ENCODE measurements at places on chromosomes 4 and X. TPM values are rescaled to one million over a fixed set of nuclear protein-coding genes. Genes with fewer than 3 reads are reported as not detected.

PCDH19 gene
- 0.71 TPM for total RNA-seq

SLC9B2 gene
- 10.3 TPM for total RNA-seq

NXF2 gene
- not detected for total RNA-seq

MAGEE1 gene
- 2.5 TPM for total RNA-seq

CFAP99 gene
- not detected for total RNA-seq

GIMD1 gene
- total RNA-seq: not detected

RTL5 gene
- total RNA-seq: 4.3 TPM

DNA sequence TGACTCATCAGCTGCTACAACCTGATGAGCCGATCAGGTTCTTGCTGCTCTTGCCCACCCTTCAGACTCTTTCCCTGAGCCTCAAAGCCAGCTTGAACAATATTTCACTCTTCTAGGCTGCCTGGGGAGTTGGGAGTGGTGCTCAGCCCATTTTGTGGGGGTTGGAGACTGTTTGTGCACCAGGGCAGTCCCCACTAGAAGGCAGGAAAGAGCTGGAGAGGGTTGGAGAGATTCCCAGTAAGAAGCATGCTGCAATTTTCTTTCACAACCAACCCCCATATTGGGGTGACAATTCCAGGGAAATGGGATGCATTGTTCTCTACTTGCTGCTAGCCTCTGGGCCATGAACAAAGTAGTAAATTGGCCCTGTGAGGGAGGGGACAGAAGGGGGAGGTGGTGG is 44.1 kb downstream of the SLC16A2 start:
- no peaks in the 10 kb centered on the region for H3K27me3 ChIP-seq
- no peaks in the 10 kb centered on the region for H3K36me3 ChIP-seq
- no peaks in the 10 kb centered on the region for H3K4me1 ChIP-seq
- DNase-seq: no peak
- H3K27ac ChIP-seq: no peak overlapping the region

- no peaks in the 10 kb centered on the region for H3K4me1 ChIP-seq
- no peak overlapping the region for H3K27ac ChIP-seq
- no peak for DNase-seq
- H3K36me3 ChIP-seq: no peaks in the 10 kb centered on the region
Measured at GRCh38 chr4:186979961-186980745, 256.5 kb upstream of the FAT1 start.

- no peaks in the 10 kb centered on the region for H3K27me3 ChIP-seq
- DNase-seq: no peak
- H3K4me3 ChIP-seq: no peak overlapping the region
- no peak overlapping the region for H3K27ac ChIP-seq
- no peaks in the 10 kb centered on the region for H3K36me3 ChIP-seq
Measured at GRCh38 chr4:176034499-176034898, 31.1 kb upstream of the WDR17 start.

DNA sequence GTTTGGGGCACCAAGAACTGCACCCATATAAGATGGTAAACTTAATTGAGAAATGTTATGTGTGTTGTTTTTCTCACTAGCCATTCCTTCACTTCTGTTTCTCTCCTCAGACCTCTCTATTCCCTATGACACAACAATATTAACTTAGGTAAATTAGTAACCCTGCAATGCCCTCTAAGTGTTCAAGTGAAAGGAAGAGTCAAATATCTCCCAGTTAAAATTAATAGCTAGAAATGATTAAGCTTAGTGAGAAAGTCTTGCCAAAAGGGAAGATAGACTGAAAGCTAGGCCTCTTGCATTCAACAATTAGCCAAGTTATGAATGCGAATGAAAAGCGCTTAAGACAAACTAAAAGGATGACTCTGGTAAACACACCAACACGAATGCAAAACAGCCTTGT is 132.9 kb upstream of the KLF8 start:
- DNase-seq: no peak
- no peaks in the 10 kb centered on the region for H3K36me3 ChIP-seq
- no peaks in the 10 kb centered on the region for H3K4me1 ChIP-seq
- H3K27me3 ChIP-seq: no peaks in the 10 kb centered on the region
- no peak overlapping the region for H3K27ac ChIP-seq

- peaks cover 13% of the 10 kb centered on the region for H3K4me1 ChIP-seq
- DNase-seq: no peak
- peaks cover 7% of the 10 kb centered on the region for H3K36me3 ChIP-seq
- H3K27ac ChIP-seq: no peak overlapping the region
- H3K27me3 ChIP-seq: no peaks in the 10 kb centered on the region
Measured at GRCh38 chr4:20592663-20593062, 107.6 kb upstream of the PACRGL start.

GRCh38 chrX:16087076-16087475 is 36.3 kb upstream of the GRPR start:
- H3K36me3 ChIP-seq: no peaks in the 10 kb centered on the region
- no peaks in the 10 kb centered on the region for H3K27me3 ChIP-seq
- H3K4me1 ChIP-seq: no peaks in the 10 kb centered on the region
- no peak for DNase-seq
- no peak overlapping the region for H3K4me3 ChIP-seq
- no peak overlapping the region for H3K27ac ChIP-seq

- no peak overlapping the region for H3K27ac ChIP-seq
- H3K36me3 ChIP-seq: no peaks in the 10 kb centered on the region
- no peak for DNase-seq
- H3K4me1 ChIP-seq: peaks cover 28% of the 10 kb centered on the region
Measured at GRCh38 chr4:113645771-113646441, 115.6 kb downstream of the CAMK2D start.

DNA sequence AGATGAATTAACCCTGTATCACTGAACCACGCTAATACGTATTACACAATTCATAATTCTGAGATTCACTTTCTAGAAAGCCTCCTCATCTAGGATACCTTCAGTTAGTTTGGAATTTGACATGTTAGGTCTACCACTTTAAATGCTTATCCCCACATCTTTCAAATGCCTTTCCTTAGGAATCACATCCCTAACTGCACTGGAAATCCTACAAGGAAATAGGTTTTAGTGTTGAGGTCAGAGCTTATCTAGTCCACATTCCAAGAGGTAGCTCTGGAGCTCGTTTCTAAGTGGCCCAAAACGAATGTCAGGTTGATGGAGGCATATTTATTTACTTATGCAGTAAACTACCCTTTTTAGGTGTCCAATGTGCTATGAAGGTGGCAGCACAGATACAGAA is 18.0 kb downstream of the PDHA1 start:
- H3K4me3 ChIP-seq: no peak overlapping the region
- no peaks in the 10 kb centered on the region for H3K27me3 ChIP-seq
- no peak overlapping the region for H3K27ac ChIP-seq
- H3K4me1 ChIP-seq: no peaks in the 10 kb centered on the region
- no peak for DNase-seq

- H3K27me3 ChIP-seq: no peaks in the 10 kb centered on the region
- DNase-seq: peak; percentile 43
- no peaks in the 10 kb centered on the region for H3K36me3 ChIP-seq
- H3K27ac ChIP-seq: no peak overlapping the region
- H3K4me3 ChIP-seq: no peak overlapping the region
Measured at GRCh38 chrX:288561-288991, 7.4 kb downstream of the PLCXD1 start.

DNA sequence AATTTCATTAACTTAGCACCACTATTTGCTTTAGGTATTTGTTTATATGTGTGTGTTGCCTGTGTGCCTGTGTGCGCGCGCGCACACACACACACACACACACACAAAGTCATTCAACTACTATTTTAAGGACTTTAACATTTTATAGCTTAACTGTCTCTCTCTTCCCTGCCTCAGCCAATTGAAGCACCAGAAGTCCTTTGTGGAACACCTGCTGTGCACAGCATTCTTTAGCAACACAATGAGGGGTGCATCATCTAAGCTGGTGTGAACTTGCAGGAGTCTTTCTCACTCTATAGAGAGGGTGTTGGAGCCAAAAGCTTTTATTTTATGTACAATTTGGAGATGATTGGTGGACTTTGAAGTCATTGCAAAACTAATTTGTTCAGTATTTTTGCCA is 31.3 kb downstream of the SLIT2 start:
- H3K4me1 ChIP-seq: peaks cover 7% of the 10 kb centered on the region
- no peak overlapping the region for H3K4me3 ChIP-seq
- DNase-seq: no peak
- no peaks in the 10 kb centered on the region for H3K36me3 ChIP-seq

DNA sequence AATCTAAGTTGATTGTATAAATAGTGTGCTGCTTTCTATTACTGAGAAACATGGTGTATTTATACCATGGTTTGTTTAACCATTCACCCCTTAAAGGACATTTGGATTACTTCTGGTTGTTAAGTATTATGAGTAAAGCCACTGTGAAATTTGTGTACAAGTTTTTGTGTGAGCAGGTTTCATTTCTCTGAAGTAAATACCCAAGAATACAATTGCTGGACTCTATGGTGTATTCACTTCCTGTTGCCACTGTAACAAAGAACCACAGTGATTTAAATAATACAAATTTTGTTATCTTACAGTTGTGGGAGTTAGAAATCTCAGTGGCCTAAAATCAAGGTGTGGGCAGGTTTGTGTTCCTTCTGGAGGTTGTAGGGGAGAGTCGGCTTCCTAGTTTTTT is 869.6 kb downstream of the CCSER1 start:
- no peaks in the 10 kb centered on the region for H3K4me1 ChIP-seq
- H3K4me3 ChIP-seq: no peak overlapping the region
- no peaks in the 10 kb centered on the region for H3K36me3 ChIP-seq
- H3K27ac ChIP-seq: no peak overlapping the region

DNA sequence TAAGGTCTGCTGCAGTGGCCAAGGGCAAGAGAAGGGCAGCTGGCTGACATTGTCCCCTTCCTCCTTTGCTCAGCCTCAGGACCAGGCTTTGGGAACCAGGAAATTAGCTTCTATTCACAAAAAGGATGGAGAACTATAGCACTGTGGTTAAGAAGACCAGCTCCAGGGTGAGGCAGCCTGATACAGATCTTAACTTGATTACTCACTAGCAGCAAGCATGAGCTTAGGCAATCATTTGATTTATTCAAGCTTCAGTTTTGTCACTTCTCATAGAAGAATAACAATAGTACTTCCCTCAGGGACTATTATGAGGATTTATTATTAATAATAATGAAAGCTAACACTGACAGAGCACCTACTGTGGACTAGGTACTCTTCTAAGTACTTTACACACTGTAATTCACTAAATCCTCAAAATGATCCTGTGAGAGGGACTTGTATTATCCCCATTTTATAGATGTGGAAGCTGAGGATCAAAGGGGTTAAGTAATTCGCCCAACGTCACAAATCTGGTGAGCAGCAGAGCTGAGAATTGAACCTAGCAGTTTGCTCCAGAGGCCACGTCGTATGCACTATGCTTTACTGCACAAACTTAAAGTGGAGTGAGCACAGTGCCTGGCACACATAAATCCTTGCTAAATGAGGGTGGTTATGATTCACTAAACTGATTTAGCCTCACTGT is 130.4 kb upstream of the PAK3 start:
- H3K27ac ChIP-seq: no peak overlapping the region

DNA sequence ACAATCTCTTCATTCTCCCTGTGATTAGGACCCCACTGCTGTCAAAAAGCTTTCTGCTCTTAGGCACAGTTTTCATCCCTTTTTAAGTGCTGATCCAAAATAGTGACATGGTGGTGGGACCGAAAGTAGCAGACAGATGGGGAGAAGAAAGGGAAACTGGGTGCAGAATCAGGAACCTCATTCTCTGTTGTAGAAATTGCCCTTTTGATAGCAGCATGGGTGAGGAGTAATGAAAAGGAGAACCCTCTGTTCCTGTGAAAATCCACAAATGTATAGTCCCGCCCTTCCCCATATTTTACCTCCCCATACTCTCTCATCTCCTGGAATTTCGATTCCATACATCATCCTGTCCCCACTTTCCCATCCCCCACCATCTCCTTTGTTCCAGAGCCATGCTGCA is 126.5 kb downstream of the STIM2 start:
- H3K27me3 ChIP-seq: no peaks in the 10 kb centered on the region
- no peak overlapping the region for H3K4me3 ChIP-seq
- H3K36me3 ChIP-seq: no peaks in the 10 kb centered on the region
- H3K27ac ChIP-seq: no peak overlapping the region
- H3K4me1 ChIP-seq: peaks cover 5% of the 10 kb centered on the region
- DNase-seq: no peak

DNA sequence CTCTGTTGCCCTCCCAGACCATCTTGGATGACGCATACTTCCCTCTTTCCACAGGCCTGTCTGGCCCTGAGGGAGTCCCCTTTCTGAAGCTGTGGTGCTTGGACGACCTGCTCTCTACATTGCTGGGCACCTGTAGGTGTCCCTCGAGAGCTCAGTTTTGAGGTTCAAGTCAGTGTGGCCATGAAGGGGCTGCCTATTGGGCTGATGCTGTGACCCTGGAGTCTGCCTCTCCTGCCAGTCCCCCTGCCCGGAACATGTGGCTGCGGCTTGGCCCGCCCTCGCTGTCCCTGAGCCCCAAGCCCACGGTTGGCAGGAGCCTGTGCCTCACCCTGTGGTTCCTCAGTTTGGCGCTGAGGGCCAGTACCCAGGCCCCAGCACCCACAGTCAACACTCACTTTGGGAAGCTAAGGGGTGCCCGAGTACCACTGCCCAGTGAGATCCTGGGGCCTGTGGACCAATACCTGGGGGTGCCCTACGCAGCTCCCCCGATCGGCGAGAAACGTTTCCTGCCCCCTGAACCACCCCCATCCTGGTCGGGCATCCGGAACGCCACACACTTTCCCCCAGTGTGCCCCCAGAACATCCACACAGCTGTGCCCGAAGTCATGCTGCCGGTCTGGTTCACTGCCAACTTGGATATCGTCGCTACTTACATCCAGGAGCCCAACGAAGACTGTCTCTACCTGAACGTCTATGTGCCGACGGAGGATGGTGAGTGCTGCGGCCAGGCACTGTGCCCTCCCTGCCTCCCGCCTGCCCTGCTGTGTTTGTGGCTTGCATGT is 3.0 kb downstream of the NLGN3 start:
- H3K4me3 ChIP-seq: no peak overlapping the region
- DNase-seq: no peak
- H3K36me3 ChIP-seq: peaks cover under 1% of the 10 kb centered on the region
- no peaks in the 10 kb centered on the region for H3K27me3 ChIP-seq

Measured in sigmoid colon (tissue), 7 donors.